Muscle of leg (tissue), 16 donors: ENCODE measurements at places on chromosomes 6 and 20.

- peak; percentile 69 for DNase-seq
These were observed 2.5 kb upstream of the BHLHE23 start for GRCh38 chr20:63009045-63009961.

- DNase-seq = no peak
These were observed 6.0 kb upstream of the TJAP1 start for GRCh38 chr6:43471399-43471798.

DNA sequence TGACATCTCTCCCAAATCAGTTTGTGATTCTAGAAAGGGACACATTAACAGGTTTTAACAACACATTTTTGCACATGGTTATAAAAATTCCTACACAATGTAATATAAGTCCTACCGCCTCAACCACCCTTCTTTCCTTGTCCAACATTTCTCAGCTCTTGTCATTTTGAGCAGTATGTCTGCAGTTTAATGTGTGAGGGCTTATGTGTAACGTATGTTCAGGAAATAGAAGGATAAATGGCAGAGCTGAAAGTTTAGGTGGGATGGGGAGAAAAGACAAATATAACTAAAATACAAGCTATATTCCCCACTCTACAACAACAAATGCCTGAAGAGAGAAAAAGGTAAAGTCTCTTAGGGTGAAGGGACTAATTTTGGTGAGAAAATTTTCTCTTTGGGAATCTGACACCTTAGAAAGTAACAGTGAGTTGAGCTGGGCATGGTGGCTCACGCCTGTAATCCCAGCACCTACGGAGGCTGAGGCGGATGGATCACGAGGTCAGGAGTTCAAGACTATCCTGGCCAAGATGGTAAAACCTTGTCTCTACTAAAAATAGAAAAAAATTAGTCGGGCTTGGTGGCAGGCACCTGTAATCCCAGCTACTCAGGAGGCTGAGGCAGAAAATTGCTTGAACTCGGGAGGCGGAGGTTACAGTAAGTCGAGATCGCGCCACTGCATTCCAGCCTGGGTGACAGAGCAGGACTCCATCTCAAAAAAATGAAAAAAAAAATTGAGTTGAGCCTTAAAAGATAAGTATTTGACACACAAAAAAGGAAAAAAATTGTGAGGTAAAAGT, 5.1 kb downstream of the PNRC1 start:
- DNase-seq = no peak

- DNase-seq = no peak
These were observed 57.0 kb upstream of the PREP start for GRCh38 chr6:105459864-105460263.

DNA sequence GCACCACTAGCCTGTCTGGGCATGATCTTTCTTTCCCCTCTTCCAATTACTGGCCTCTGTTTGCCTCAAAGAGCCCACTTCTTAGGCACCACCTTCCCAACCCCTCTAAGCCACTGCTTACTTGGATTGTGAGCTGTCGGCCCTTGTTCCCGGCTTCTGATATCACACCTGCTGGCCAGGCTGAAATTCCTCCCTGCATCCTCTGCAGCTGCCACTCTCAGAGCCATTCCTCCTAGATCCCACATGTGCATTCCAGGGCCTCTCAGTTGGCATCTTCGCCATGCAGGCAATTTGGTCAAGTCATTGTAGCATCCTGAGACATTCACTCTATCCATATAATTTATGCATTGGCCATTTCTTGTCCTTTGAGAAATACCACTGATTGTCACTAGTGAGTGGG, 135.9 kb downstream of the OLIG3 start:
- no peak for DNase-seq

DNA sequence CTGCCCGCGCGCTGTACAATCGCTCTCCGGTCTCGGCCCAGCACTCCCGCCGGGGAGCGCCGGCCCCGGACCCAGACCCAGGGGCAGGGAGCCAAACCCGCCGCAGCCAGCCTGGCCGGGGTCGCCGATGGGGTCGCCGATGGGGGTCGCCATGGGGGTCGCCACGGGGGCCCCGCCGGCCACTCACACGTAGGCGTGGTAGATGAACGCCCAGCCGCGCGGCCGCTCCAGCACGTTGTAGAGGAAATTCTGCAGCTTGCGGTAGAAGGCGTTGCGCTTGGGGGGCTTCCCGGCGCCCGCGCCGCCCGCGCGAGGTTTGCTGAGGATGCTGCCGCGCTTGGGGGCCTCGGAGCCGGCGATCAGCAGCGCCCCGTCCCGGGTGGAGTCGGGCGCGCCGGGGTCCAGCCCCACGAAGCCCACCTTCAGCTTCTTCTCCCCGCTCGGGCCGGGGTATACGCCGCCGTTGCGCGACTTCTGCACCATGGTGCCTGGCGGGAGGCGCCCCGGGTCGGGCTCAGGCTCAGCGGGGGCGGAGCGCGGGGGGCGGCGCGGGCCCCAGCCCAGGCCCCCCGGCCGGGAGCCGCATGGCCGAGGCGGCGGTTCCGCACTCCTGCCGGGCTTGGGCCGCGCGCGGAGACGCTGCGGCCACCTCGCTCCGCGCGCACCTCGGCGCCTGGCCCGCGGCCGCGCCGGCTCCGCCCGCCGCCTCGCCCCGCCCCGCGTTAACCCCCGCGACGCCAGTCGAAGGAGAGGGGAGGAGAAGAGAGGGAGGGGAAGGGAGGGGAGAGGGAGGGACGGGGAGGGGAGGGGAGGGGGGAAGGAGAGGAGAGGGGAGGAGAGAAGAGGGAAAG, at the start of gene KCNQ2:
TSS of gene KCNQ2 (minus strand) at position 675 of the 851 bp plus-strand sequence. CDS start at position 483, 192 bp downstream.
- DNase-seq = no peak

DNA sequence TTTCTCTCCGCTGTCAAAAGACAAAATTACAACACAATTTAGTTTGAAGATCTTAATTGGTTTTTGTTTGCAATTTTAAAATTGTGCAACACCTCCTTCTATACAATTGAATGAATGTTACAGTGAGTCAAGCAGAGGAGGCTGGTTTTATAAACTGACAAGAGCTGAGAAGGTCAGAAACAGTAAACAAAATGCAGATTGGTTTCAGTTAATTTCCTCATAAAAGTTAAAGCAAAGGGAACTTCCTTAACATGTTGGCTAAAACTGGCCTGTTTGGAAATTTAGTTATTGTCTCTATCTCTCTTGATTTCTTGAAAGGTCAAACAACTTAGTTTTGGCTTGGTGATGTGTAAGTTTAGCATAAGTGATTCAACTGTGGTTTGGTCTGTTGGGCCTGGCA, 22.2 kb downstream of the KHDC1L start:
- no peak for DNase-seq
